AG04449 (cell line): ENCODE measurements at places on chromosomes 11 and 22.

DNA sequence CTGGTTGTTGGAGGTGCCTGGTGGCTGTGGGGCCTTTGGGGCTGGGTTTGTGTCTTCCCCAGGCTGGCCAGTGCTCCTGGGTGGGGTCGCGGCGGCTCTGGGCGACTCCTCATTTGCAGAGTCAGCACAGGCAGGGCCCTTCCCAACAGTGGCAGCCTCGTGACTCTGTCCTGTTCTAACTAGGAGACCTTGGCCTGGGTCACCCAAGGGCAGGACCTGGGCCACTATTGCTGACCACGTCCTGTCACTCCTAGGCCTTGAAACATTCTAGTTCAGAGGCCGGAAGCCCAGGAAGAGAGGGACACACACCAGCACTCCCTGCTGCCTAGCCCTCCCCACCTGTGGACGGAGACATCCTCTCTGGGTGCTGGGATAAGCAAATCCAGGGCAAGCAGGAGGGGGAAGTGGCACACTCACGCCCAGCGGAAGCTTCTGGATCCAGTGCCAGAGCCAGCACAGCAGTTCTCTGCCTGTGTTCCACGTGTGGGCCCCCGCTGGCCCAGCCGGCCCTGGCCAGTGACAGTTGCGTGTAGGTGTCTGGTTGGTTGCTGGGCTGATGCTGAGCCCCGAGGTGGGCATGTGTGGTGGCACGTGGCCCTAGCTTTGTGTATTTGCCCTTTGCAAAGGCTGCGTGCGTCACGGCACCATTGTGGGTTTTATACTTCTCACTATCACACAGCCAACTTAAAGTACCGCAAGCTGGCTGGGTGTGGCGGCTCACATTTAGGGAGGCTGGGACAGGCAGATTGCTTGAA is 4.3 kb upstream of the CHID1 start:
- DNase-seq, result no peak

GRCh38 chr11:69918231-69918937 is 99.2 kb upstream of the FGF3 start:
- DNase-seq, result no peak

GRCh38 chr11:111098091-111098490 is 147.4 kb upstream of the POU2AF2 start:
- no peak for DNase-seq

DNA sequence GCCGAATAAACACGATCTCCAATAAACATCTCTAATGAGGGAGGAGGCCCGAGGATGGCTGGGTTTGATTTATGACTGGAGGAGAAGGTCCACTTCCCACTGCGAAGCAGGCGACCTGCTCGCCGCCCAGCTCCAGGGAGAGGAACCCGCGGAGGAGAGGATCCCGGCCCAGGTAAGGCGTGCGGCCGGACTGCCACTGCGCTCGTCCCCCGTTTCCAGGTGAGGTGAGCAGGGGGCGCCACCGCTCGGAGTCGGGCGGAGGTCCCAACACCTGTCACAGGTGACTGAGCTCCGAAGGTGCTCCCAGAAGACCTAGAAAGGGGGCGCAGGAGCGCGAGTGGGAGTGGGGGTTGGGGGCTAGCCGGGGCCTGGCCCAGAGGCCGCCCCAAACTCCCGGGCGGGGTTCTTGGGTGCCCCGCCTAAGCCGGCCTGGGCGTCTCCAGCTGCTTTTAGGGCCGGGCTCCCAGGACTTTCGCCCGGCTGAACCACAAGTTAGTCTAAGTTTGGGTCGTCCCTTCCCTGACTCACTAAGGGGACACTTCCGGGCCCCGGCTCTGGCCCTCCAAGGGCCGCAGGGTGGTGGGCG is 5.4 kb upstream of the PAX6 start:
- DNase-seq, result no peak

- no peak for DNase-seq
Observed at GRCh38 chr11:120399307-120399706, 63.1 kb downstream of the ARHGEF12 start.

DNA sequence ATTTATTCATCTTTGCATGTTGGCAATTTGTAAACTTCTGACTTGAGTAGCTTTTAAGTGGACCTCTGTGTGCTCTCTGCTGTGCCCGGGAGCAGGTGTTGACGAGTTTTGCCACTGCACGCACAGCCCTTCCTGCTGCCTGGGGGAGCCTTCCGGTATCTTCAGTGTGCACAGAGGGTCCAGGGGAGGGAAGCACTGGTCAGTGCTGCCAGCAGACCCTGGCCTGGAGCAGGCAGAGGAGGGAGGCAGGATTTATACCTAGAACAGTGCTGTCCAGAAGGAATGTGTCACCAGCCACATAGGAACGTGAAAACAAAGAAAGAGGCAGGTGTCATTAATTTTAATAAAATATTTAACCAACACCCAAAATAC is 403.6 kb downstream of the TBC1D22A start:
- no peak for DNase-seq

GRCh38 chr11:134658481-134659225 is 246.6 kb upstream of the B3GAT1 start:
- DNase-seq, result no peak

DNA sequence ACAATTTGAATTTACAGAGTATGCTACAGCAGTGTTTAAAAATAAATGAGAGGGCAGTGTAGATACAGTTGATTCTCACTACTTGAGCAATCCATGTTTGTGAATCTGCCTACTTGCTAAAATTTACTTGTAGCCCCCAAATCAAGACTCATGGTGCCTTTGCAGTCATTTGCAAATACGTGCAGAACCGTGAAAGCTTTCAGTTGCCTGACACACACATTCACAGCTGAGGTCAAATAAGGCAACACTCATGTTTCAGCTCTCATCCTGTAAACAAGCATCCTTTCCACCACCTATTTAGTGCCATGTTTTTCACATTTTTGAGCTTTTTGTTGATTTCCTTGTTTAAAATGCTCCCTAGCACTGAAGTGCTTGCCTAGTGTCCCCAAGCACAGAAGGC is 32.5 kb upstream of the RASL10A start:
- no peak for DNase-seq

GRCh38 chr22:22207845-22208564 is 36.6 kb upstream of the VPREB1 start:
- no peak for DNase-seq

GRCh38 chr11:88016392-88017170 is 158.7 kb downstream of the RAB38 start:
- peak; percentile 55 for DNase-seq

DNA sequence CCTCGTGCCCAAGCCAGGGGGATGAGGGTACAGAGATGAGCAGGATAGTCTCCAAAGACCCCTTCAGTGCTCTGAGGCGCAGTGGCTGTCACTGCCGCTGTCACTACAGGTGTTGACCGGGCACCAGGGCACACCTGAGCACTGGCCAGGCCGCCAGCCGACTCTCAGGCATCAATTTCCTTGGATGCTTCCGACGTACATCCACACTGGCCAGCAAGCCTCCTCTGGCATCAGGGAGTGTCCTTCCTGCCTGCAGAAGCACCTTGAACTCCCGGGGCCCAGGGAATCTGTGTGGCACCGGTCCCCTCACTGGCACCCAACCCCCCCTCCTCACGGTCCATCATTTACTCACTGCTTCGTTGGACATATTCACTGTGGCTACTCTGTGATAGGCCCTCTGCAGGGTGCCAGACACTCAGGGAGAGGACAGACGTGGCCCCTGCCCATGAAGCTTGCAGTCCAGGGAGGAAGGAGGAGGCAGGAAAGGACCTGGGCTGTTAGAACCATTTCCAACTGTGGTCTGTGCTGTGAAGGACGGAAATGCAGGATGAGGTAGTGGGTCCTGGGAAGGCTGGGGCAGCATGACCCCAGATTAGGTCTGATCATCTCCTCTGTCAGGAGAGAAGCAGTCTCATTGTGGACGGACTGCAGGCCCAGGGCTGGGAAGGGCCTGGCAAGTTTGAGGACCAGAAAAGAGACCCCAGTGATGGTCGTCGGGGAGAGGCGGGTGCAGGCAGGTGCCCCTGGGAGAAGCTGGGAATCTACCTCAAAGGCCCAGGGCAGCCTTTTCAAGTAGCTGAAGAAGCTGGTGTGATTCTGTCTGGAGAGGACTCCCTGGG is 46.3 kb upstream of the ANO1 start:
- no peak for DNase-seq

- DNase-seq, result no peak
Observed at GRCh38 chr11:15843309-15843872, 513.0 kb downstream of the SOX6 start.

- DNase-seq, result no peak
Observed at GRCh38 chr22:38959590-38959989, 2.2 kb downstream of the APOBEC3A start.

DNA sequence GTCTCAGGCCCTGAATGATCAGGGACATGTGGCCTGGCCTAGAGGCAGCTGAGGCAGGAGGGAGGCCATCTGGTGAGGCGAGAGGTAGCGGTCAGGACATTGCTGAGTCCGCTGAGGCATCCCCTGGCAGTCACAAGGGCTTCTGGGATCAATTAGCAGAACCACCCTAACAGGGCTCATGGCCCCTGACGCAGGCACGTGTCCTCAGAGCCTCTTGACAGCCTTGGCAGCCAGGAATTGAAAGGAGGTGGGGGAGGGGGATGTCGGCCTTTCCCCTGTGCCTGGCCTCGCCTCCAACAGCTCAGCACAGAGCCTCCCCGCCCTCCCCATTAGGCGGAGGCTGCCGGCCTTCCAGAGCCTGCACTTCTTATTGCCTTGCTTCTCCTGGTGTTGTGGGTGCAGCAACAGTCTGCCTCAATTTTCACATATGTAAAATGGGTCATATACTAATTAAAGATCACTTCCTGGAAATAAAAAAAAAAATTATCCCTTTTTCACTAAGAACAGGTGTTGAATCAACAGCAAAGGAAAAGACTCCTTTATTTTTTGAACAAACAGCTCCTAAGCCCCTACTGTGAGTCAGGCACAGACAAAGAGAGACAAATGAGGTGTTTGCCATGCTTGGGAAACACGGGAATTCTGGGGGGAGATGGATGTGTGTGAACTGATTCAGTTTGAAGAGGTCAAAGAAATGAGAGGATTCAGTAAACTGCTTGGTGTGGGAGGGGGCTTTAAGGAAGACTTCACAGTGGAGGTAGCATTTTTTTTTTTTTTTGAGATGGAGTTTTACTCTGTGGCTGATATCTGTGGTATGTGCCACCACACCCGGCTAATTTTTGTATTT is 55.3 kb downstream of the NFAM1 start:
- no peak for DNase-seq

DNA sequence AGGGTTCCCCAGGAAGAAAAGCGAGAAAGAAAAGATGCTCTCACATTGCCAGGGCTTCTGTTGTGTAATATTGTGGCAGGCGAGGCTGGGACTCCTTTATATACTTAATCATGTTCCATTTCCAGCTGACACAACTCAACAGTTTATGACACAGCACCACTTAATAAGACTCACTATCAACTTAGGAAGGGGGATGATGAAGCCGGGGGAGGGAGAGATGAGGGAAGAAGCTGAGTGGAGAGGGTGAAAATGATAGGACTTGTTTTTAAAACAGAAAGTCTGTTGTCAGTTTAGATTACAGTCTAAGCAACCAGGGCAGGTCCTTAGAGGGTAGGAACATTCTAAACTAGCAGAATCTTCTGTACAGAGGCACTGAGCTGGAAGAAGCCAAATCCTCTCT is 397.0 kb downstream of the NXPE2 start:
- DNase-seq, result no peak

DNA sequence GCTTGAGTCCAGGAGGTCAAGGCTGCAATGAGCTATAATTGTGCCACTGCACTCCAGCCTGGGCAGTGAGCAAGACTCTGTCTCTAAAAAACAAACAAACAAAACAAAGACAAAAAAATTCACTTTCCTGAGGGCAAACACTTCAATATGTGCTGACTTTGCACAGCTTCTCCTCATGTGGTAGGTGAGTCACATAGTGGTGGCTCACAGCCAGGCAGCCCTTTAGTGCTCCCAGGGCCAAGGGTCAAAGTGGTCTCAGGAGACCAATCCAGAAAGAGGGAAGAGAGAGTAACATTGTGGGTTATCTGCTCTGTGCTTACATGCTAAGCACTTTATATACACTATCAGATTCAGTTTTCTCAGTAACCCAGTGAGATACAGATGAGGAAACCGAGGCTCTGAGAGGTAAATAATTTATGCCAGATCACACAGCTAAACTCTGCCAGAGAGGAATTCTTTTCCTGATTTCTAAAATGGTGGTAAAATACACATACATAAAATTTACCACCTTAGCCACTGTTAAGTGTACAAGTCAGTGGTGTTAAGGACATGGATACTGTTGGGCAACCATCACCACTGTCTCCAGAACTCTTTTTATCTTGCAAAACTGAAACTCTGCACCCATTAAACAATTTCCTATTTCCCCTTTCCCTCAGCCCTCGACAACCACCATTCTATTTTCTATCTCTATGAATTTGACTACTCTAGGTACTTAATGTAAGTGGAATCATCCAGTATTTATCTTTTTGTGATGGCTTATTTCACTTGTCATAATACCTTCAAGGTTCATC is 231.7 kb upstream of the NARS2 start:
- no peak for DNase-seq

GRCh38 chr11:6962673-6963072 is 36.4 kb downstream of the ZNF215 start:
- DNase-seq, result no peak

DNA sequence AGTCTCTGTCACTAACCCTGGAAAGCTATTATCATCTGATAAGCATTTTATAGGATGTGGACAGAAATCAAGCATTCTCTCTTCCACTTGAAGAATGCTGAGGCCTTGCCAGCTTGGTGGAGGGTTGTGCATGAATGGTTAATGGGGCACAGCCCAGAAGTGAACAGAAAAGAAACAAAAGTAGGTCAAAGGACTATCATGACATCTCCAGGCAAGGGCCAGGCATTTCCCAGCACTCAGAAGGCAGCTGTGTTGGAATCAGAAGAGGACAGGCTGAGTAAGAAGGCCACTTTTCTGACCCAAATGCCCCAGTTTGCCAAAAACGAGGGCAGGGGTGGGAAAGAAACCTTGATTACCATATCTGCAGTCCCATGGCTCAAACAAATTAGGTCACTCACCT is 12.4 kb downstream of the TENM4 start:
- DNase-seq, result no peak

DNA sequence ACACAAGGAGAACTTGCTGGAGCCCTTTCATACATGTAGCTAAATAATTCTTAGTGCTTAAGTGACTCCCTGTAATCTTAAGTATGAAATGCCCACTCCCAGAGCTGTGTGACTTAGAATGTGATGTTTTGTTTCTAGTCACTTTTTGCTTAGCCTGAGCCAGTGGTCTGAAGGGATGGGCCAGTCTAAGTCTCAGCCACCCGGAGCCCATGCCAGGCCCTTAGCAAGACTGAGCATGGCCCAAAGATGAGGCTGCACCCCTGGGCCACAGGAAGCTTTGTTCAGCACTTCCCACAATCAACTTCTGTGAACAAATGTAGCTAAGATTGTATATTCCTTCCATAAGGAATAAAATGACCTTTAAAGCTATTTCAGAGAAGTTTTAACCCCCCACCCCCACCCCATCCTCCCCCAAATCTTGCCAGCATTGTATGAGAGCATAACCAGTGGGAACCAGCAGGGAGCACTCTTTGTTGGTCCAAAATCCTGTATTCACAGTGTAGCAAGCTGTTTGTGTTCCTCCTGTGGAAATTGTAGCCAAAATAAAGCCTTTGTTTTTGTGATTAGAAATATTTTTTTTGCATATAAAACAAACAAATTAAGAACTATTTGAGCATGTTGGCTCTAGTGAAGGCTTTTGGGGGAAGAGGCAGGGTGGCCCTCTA is 73.8 kb upstream of the GAL start:
- no peak for DNase-seq

GRCh38 chr22:50185375-50186087 is at the start of gene TRABD:
Gene TRABD, plus strand, starts transcription at chr22:50185913. Its CDS starts 7,148 bp downstream, at chr22:50193061.
- no peak for DNase-seq

- DNase-seq, result no peak
Observed at GRCh38 chr11:2558397-2558796, 113.6 kb downstream of the KCNQ1 start.

- DNase-seq, result no peak
Observed at GRCh38 chr11:21472261-21472660, 720.6 kb upstream of the ANO5 start.

GRCh38 chr11:128048121-128048520 is 539.2 kb downstream of the ETS1 start:
- no peak for DNase-seq
